ENCODE measurements at places on chromosomes 6 and 20.
A peak's percentile ranks its signal among the peaks of the same experiment; 100 is the strongest.

DNA sequence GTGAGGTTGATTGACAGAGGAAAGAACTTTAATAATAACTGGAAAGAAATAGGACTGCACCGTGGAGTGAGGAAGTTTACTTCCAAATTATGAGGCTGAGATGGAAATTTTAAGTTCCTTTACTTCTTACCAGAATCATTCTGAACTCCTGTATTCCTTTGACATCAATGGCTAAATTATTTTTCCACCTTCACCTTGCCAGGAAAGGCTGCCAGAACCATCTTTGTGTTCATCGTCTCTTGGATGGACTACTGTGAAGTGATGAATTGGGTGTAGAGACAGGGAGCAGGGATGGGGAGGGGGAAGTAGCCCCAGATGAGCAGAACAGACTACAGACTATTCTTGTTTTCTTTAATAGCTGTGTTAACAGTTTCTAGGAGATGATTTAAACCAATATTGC is 102.1 kb upstream of the CEP162 start:
- DNase-seq, result no peak

DNA sequence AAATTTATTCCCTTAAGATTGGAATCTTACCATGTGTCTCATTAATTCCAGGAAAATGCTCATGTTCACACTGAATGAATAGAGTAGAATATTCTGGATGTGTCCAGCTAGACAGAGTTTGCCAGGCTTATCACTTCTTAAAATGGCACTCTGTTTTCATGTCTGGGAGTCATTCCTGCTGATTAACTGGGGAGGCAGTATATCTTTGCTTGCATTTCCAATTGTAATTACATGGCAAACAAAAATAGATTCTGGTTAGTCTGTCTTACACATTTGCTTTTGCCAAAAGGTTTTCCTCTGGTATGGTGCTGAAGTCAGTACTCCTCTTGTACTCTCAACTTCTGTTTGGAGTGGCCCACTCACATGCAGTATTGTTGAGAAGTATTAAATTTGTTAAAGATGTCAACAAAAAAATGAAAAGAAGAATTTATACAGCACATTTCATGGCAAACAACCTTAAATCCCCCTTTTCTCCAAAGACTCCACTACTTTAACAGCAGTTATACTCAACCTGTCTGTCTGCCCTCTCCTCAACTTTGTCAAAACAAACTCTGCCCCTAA is 70.2 kb downstream of the TENT5A start:
- no peak for DNase-seq

GRCh38 chr20:31721408-31722256 is 1.0 kb downstream of the BCL2L1 start:
- DNase-seq, result no peak

DNA sequence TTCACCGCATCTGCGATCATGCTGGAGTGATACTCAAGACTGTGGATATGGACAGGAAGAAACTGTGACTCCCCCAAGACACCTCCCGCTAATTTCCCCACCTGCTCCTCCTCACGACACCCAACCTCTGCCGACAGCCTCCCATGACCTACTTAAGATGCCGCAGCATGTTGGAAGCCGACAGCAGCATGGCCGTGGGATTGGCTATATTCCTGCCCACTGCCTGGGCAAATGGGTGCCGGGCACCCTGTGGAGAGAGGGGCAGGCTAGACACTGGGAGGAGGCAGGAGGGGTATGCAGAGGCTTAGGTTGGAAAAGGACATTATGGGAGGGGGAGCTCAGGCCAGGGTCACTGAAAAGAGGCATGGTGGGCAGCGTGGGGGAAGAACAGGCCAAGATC is 4.5 kb downstream of the IDH3B start:
- DNase-seq, result no peak

DNA sequence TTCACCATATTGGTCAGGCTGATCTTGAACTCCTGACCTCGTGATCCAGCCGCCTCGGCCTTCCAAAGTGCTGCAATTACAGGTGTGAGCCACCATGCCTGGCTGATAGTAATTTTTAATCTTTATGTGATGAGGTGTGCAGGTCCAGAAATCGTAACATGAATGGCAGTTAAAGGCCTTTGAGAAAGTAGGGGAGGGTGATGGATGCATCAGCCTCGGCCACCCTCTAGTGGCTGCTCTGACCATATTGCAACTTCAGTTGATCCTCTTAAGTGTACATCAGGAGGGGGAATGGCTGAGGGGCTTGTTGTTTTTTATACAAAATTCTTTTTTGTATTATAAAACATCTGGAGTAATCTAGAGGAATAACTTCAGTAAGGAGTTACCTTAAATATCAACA is 193.0 kb downstream of the ZFAND3 start:
- no peak for DNase-seq

- DNase-seq, result no peak
Measured at GRCh38 chr20:63255931-63256704, 1.9 kb upstream of the NKAIN4 start.

GRCh38 chr20:56217829-56218228 is 30.7 kb upstream of the MC3R start:
- no peak for DNase-seq

- no peak for DNase-seq
Measured at GRCh38 chr6:117371492-117371891, 54.2 kb downstream of the ROS1 start.

DNA sequence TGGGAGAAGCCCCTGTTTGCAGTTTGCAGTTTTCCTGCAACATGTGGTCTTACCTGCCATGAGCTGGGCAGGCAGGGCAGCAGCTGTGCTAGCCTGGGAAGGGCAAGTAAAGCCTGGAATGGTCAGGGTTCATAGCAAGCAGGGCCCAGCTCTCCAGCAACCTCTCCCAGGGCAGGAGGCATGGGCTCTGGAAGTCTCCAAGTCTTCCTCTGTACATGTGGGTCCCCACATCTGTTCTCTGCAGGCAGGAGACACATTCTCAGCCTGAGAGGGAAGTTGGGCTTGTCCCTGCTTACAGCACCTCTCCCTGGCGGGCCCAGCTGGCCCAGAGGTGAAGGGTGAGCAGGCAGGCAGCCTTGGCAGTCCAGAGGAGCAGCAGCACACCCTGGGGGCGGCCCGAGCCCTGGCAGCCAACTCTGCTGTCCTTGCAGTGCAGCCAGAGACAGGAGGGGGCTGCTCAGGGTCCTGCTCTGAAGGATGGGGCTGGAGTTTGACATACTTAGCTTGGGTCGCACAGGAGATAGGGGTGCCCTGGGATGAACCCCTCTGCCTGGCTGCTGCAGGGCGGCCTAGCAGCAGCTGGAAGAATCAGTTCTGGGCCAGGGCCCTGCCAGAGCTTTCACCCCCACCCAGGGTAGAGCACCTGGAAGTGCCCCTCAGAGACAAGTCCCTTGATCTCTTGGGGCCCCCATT is 176.0 kb downstream of the MRPL14 start:
- DNase-seq, result peak; percentile 11

DNA sequence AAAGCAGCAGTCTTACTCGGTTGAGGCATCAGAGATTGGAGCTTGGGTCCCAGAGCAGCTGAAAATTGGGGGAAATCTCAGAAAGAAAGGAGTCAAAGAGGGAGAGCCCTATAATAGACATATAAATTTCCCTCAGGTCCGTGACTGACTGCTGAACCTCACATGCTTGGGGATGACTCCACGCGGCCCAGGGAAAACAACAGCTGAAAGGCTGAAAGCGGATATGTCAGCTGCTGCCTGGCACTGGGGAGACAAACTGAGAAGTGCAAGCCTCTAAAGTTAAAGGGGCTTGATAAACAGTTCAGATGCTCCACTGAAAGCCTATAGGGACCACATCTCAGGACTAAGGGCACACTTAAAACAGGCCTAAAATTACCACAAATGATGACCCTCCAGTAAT is 255.9 kb upstream of the RIN2 start:
- no peak for DNase-seq

DNA sequence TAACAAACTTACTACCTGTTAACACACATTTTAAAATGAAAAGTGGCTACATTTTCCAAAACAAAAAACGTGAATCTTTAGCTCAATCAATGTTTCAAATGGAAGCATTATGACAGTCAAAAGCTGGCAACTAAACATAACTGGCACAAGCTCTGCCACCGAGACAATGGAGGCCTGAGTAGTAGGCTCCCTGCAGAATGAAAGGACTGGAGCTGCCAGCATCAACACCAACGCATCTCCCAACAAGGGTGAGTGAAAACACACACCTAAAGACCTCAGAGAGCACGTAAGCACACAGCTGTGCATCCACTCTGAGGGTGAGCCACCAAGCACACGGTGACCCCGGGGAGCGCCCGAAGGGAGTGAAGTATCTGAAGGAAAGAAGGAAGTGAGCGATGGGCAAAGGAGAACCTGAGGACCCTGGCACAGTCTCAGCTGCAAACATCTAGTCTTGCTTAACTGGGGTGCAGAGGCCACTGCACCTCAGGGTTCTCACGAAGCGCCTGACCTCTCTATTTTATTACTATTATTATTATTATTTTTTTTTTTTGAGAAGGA is 1.6 kb upstream of the ADRM1 start:
- no peak for DNase-seq

DNA sequence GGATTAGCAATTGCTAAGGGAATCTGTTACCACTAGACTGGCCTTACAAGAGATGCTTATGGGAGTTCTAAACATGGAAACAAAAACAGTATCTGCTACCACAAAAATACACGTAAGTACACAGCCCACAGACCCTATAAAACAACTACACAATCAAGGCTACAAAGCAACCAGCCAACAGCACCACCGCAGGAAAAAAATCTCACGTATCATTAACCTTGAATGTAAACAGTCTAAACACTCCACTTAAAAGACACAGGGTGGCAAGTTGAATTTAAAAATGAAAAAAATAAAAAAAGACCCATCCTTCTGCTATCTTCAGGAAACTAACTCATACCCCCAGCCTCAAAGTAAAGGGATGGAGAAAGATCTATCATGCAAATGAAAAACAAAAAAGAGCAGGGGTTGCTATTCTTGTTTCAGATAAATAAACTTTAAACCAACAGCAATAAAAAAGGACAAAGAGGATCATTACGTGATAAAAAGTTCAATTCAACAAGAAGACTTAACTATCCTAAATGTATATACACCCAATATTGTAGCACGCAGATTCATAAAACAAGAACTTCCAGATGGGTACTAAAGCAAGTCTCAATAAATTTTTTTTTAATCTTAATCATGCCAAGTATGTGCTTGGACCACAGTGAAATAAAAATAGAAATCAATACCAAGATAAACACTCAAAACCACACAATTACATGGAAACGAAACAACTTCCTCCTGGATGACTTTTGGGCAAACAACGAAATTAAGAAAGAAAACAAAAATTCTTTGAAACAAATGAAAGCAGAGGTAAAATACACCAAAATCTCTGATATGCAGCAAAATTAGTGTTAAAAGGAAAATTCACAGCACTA is 52.3 kb downstream of the RNGTT start:
- DNase-seq, result no peak
